ENCODE measurements at places on chromosomes 6 and 20. TPM values are rescaled to one million over a fixed set of nuclear protein-coding genes. Genes with fewer than 3 reads are reported as not detected.

Gene FAM217A
- total RNA-seq = not detected

GRCh38 chr20:55266361-55266760 is 739.0 kb downstream of the CBLN4 start:
- H3K27ac ChIP-seq = no peak overlapping the region
- no peak for DNase-seq
- no peaks in the 10 kb centered on the region for H3K36me3 ChIP-seq
- H3K27me3 ChIP-seq = no peaks in the 10 kb centered on the region
- no peak overlapping the region for H3K4me3 ChIP-seq

DNA sequence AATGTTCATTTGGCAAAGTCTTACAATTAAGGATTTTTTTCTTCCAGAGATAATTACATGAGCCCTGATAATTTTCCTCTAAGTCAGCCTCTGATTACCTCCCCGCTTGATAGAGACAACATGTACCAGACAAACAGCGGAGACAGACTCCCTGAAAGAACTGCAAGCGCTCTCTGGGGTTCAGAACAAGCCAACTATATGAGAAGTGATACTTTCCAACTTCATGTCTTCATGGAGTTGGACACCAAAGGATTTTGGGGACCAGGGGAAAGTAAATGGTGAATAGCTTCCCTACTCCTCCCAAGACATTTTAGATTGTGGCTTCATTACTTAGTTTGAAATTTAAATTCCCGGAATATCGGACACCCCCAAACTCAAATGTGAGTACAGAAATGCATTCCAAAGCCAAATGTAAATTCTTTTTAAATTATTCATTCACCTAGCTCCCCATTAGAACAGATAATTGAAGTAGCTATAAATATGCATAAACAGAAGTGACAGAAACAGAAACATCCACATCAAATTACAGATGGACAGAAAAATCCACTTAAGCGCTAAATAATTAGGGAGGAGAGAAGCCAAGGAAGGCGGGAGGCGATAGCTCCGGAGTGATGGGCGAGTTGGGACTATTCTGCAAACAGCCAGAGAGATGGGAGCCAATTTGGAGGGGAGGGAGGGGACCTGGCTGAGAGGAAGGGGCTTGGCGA is 129.7 kb upstream of the AKAP12 start:
- no peak for DNase-seq
- H3K4me3 ChIP-seq = no peak overlapping the region
- H3K27ac ChIP-seq = no peak overlapping the region
- no peaks in the 10 kb centered on the region for H3K4me1 ChIP-seq
- no peaks in the 10 kb centered on the region for H3K27me3 ChIP-seq

Gene JPH2
- total RNA-seq = 4.7 TPM

Gene FAM217B
- 5.1 TPM for total RNA-seq

DNA sequence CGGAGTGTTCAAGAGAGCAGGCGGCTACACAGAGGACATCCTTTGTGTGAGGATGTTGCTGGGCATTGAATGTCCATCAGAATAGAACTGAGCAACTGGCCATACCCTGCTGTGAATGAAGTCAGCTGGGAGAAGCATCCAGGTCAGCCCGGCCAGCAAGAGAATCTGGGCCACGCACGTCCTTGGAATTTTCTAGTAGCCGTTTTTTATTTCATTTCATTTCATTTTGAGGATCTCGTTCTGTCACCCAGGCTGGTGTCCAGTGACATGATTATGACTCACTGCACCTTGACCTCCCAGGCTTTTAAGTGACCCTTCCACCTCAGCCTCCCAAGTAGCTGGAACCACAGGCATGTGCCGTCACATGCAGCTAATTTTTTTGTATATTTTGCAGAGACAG is 97.9 kb downstream of the SSR1 start:
- no peak overlapping the region for H3K4me3 ChIP-seq
- H3K27me3 ChIP-seq = no peaks in the 10 kb centered on the region
- no peak for DNase-seq
- no peak overlapping the region for H3K27ac ChIP-seq

DNA sequence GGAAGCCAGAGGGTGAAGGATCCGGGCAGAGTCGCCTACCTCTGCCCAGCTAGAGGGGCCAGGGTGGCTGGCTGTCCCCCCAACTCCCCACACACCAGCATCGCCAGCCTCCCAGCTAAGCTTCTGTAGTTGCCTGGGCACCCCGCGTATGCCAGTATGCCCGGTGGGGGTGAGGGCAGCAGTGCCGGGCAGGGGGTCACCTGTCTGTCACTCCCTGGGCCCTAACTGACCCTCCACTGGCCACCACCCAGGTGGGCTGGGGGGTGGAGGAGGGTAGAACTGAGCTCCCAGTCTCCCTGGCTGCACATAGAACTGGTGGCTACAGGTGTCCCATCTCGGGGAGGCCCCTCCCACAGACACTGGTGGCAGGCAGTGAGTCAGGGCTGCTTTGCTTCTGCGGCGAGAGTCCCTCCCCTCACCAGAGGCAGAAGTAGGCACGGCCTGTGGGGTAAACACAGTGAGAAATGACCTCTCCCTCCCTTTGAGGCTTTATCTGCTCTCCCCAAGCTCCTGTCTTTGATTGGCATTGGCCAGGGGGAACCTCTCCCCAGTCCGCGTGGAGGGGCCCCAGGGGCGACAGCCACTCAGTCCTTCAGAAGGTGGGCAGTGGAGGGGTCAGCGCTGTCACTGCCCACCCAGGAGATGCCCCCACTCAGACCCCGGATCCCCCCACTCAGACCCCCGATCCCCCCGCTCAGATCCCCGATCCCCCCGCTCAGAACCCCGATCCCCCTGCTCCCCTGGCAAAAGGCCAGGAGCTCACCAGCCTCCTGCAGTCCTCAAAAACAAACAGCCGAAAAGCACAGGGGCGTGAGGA is 2.5 kb downstream of the NTSR1 start:
- H3K27ac ChIP-seq = no peak overlapping the region
- no peak overlapping the region for H3K4me3 ChIP-seq
- H3K27me3 ChIP-seq = peaks cover 19% of the 10 kb centered on the region
- DNase-seq = no peak
- H3K36me3 ChIP-seq = no peaks in the 10 kb centered on the region

Gene TBXT
- not detected for total RNA-seq

DNA sequence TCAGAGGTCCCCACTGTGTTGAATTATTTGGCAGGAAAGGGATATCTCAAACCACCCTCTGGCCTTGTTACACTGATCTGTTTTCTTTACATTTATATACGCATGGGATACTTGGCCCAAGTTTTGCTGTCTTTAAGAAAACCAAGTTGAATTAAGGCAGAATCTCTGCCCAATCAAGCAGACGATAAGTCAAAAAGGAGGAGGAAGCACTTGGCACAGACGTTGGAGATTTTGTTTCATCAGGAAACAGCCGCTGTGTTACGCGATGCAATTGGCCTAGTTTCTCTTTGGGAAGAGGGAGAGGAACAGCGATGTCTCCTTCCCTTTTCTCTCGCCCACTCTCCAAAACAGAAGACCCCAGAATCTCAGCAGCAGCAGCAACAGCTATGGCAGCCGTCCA is 20.2 kb upstream of the NAA20 start:
- peaks cover 72% of the 10 kb centered on the region for H3K36me3 ChIP-seq

- no peaks in the 10 kb centered on the region for H3K27me3 ChIP-seq
- no peak overlapping the region for H3K27ac ChIP-seq
- no peak overlapping the region for H3K4me3 ChIP-seq
Measured at GRCh38 chr6:158672726-158673125, 22.9 kb downstream of the SYTL3 start.

GRCh38 chr20:2093159-2093781 is 8.4 kb upstream of the STK35 start:
- no peak overlapping the region for H3K27ac ChIP-seq
- no peaks in the 10 kb centered on the region for H3K4me1 ChIP-seq
- no peaks in the 10 kb centered on the region for H3K36me3 ChIP-seq
- H3K27me3 ChIP-seq = no peaks in the 10 kb centered on the region

Gene OPN5
- not detected for total RNA-seq

DNA sequence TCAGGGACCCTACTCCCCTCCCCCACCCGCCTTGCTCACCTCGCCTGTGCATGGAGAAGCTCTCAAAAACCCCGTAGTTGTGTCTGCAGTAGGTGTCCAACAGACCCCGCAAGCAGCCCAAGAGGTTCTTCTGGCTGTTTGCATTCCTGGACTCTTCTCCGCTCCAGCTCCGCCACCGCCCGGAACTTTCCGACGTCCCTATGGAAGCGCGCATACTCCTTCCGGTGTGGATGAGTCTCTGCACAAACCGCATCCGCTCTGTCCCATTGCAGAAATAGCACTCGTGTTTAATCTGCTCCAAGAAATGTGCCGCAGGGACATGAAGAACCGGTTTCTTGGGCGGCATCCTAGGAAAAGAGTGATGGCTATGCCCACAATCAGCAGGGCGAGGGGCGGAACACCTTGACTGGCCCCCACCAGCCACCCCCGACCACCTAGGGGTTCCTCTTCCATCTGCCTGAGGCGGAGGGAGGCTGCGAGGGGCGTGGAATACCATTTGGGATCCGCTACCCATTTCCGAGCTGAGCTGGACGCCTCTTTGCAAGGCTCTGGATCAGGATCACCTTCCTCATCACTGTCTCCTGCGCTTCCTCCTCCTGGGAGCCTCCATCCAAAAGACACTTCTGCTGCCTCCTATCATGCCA is 20.2 kb downstream of the HLA-DRA start:
- H3K4me3 ChIP-seq = no peak overlapping the region
- no peak for DNase-seq
- no peaks in the 10 kb centered on the region for H3K27me3 ChIP-seq
- H3K27ac ChIP-seq = no peak overlapping the region
- H3K36me3 ChIP-seq = no peaks in the 10 kb centered on the region

DNA sequence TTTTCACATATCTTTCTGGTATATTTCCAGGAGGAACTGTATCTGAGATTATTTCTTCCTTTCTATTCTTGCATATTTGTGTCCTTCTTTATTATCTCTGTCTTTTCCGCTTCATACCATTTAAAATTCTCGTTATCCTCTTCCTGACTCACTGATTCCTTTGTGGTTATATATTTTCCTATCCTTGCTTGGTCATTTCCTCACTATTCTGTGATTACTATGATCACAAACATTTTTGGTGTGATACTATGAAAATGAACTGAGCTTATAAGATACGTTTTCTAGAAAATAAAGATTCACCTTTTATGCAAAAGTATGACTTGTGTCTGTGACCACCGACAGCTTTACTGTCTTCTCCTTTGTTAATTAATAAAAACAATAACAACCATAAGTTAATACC is 26.5 kb upstream of the MYCT1 start:
- H3K4me1 ChIP-seq = no peaks in the 10 kb centered on the region
- no peak for DNase-seq
- no peaks in the 10 kb centered on the region for H3K27me3 ChIP-seq
- no peaks in the 10 kb centered on the region for H3K36me3 ChIP-seq

DNA sequence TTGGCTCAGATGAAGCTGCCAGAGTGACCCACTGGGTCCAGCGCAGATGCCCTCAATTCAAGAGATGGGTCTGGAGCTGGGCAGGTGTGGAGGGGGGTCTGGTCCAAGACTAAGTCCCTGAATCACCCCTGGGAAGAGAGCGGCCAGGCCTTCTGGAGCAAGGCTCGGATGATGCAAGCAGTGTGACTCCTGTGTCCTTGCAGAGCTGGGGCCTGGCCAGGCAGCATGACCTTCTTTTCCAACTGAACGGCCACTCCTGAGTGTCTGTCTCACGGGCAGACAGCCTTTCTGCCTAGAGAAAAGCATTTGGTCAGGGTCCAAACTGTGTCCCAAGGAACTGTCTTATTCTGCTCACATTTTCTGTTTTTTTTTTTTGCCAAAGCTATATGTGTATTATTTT is 42.6 kb upstream of the FNDC1 start:
- H3K27me3 ChIP-seq = no peaks in the 10 kb centered on the region

GRCh38 chr6:63795006-63795405 is 159.4 kb downstream of the PHF3 start:
- H3K27ac ChIP-seq = no peak overlapping the region
- H3K27me3 ChIP-seq = no peaks in the 10 kb centered on the region
- H3K36me3 ChIP-seq = no peaks in the 10 kb centered on the region

Gene ARMH2
- not detected for total RNA-seq

- no peak overlapping the region for H3K27ac ChIP-seq
- H3K36me3 ChIP-seq = no peaks in the 10 kb centered on the region
- no peak for DNase-seq
- no peaks in the 10 kb centered on the region for H3K27me3 ChIP-seq
- no peak overlapping the region for H3K4me3 ChIP-seq
Measured at GRCh38 chr6:126293891-126294524, 45.9 kb upstream of the CENPW start.

DNA sequence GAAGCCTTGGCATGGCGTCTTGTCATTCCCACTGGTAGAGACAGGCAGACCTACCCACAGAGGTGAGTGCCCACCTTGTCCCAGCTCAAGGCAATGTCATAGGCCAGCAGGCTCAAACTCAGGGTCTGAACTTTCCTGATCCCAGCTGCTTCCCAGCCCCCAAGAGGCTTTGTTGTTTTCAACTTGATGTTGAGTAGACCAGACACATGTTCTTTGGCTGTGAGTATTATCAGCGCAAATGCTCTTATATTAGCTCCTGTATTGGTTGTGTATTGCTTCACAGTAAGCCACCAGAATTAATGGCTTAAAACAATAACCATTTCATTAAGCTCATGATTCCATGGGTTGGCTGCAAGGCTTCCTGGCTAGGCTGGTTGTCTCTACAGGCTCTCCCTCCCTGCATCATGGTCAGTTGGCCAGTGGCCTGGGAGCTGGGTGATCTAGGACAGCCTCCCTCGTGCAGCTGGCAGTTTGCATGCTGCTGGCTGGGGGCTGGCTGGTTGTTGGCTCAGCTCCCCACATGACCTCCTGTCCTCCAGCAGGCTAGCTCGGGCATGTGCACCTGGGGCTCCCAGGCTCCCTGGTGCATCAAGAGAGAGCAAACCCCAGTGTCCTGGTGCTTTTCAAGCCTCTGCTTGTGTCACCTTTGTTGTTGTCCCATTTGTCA is 21.6 kb downstream of the TOX2 start:
- peaks cover 54% of the 10 kb centered on the region for H3K4me1 ChIP-seq
- H3K27ac ChIP-seq = no peak overlapping the region
- H3K36me3 ChIP-seq = no peaks in the 10 kb centered on the region
- no peak overlapping the region for H3K4me3 ChIP-seq
- DNase-seq = no peak
- H3K27me3 ChIP-seq = peaks cover 51% of the 10 kb centered on the region

GRCh38 chr6:46628498-46628897 is 24.1 kb downstream of the CYP39A1 start:
- H3K36me3 ChIP-seq = no peaks in the 10 kb centered on the region
- H3K4me3 ChIP-seq = no peak overlapping the region
- no peaks in the 10 kb centered on the region for H3K27me3 ChIP-seq
- no peak overlapping the region for H3K27ac ChIP-seq
- H3K4me1 ChIP-seq = no peaks in the 10 kb centered on the region

DNA sequence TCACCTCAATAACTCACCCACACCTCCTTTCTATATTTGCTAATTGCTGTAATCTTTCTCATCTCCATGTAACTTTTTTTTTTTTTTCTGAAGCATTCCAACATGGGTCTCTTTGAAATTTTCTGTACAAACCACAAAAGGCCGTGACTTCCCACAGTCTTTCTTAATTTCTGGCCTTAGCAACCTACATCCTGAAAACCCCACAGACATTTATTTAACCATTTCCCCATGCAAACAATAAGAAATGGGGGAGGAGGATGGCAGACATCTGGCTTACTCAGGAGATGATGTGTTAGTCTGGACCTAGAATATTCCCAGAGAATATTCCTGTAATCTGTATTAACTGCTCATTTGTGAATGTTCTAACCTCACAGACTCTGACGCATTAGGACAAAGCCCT is 57.6 kb downstream of the MEP1A start:
- no peak for DNase-seq
- no peaks in the 10 kb centered on the region for H3K4me1 ChIP-seq
- H3K36me3 ChIP-seq = no peaks in the 10 kb centered on the region
- H3K4me3 ChIP-seq = no peak overlapping the region

Gene TULP1
- total RNA-seq = not detected
